NCI-H526 treated with DMSO at 0.1 percent for 48 hours (cell line): ENCODE measurements at places on chromosomes 4 and X.

DNA sequence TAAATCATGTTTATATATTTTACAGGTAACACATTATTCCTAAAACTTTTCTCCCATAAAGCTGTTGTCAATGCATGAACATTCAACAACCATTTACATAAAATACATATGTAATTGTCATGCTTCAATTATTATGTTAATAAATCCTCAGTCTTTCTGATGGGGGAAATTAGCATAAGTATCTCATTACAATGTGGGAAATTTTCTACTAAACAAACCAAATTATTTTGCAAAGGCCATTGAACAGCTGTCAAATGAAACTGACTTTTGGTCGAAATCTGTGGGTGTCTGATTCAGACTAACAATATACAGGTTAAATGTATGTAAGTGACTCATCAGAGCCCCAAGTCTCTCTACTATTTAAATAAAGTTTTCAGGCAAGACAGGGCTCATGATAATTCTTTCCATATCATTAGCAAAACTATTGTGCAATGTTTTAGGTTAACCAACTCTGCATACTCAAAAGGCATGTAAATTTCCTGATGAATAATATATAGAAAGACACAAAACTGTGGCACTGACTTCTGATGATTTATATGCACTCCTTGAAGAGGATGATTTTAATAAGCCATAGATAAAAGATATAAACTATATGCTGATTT is 795.3 kb upstream of the AADAT start:
- DNase-seq = peak; percentile 54

- no peak for DNase-seq
Measured at GRCh38 chr4:57401586-57401985, 291.4 kb upstream of the IGFBP7 start.

GRCh38 chr4:95625020-95625419 is 76.2 kb upstream of the UNC5C start:
- no peak for DNase-seq

DNA sequence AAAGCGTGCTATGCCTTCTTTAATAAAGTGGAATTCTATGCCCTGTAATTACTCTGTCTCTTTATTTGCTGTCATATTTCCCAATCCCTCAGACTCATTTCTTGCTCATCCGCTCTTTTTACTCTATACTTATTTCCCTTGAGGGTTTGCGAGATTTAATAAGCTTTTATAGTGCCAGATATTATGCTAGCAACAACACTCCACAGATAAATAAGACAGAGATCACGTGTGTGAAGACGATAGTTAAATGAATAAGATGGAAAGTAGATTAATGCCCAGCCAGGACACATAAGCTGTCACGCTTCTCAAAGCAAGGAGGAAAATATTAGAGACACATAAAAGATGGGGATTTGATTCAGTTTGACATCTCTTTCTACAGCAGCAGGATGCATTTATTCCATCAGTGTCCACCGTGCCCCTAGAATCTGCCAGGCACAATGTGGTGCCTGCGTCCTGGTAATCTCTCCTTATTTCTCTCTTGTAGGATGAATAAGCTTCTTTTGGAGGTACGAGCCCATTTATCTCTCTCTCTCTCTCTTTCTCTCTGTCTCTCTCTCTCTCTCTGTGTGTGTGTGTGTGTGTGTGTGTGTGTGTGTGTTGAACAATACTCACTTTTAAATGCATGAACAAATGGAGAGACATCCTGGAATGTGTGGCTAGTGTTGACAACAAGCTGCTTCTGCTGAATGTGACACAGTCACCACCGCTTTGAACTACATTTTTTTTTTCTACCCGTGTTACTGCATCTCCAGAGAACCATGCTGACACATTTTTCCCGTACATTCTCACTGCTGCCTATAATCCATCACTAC is 48.2 kb downstream of the TMEM156 start:
- DNase-seq = no peak

GRCh38 chrX:46653482-46653881 is 79.9 kb downstream of the CHST7 start:
- DNase-seq = no peak

GRCh38 chrX:1466971-1467561 is 14.4 kb upstream of the ASMTL start:
- DNase-seq = no peak

DNA sequence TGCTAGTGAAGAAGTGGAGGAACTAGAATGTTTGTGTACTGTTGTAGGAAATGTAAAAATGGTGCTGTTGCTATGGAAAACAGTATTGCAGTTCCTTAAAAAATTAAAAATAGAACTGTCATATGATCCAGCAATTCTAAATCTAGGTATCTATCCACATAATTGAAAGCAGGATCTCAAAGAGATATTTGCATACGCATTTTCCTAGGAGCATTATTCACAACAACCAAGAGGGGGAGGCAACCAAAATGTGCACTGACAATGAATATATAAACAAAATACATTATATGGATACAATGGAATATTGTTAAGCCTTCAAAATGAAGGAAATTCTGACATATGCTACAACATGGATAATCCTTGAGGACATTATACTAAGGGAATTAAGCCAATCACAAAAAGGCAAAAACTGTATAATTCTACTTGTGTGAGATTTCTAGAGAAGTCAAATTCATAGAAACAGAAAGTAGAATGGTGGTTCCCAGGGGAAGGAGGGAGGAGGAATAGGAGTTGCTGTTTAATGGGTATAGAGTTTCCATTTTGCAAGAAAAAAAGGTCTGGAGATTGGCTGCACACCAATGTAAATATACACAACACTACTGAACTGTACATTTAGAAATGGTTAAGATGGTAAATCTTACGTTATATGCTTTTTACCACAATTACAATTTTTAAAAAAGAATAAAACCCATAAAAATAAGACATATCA is 35.6 kb upstream of the KCNE5 start:
- peak; percentile 63 for DNase-seq

GRCh38 chr4:89298788-89299152 is 8.8 kb downstream of the GPRIN3 start:
- peak; percentile 6 for DNase-seq

DNA sequence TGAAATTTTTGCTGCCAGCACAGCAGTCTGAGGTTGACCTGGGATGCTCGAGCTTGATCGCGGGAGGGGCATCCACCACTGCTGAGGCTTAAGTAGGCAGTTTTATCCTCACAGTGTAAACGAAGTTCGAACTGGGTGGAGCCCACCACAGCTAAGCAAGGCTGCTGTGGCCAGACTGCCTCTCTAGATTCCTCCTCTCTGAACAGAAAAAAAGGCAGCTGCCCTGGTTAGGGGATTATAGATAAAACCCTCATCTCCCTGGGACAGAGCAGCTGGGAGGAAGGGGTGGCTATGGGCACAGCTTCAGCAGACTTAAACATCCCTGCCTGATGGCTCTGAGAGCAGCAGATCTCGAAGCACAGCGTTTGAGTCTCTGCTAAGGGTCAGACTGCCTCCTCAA is 314.6 kb downstream of the STPG2 start:
- no peak for DNase-seq

DNA sequence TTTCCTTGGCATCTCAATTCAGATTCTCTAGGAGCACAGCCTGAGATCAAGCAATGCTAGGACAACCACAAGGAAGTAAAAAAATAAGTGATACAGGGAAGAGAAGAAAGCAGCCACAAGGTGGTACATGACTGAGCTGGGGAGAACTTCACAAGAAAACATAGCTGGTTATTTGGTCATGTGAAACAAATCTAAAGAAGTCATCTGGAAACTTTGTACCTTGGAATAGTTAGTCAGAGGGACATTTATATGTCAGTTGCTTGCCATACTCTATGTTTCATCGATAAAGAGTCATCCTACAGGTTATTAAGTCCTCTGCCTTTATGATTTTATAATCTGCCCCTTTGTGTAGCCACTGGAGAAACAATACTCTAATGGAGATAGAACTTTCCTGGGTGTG is 575.1 kb downstream of the IL15 start:
- DNase-seq = no peak

DNA sequence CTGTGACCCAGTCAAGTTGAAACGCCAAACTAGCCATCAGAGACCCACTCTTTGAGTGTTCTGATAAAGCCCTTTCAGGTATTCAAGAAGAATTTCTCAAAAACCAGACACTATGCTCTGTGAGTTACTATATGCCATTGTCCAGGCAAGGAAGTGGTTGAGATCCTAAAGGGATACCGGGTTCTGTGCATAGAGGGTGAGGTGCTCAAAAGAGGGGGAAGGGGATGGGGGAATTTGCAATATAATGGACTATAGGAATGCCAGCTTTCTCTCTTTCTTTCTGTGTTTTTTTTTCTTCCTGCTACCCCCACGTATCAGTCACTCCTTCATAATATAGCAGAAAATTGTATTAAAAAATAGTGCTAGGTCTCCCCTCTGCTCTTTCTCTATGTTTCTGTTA is 1619.0 kb downstream of the STIM2 start:
- DNase-seq = no peak

- DNase-seq = no peak
Measured at GRCh38 chrX:129695937-129696336, 41.2 kb upstream of the APLN start.

DNA sequence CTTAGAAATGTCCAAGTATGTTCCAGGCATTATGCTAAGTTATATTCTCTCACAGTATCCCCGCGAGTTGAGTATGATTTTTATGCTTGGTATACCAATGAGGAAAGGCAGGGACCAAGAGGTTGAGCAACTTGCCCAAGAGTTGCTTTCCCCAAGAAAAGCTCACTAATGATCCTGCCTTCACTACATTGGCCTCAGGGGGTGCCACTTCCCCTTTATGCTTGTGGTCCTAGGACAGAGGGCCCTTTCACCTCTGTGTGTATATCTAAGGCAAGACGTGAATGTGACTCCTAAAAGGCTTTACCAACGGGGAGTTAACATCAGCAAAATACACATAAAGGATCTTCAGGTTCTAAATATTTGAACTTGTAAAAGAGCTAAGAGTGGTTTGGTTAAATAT is 164.4 kb upstream of the CPEB2 start:
- DNase-seq = no peak

- no peak for DNase-seq
Measured at GRCh38 chr4:47551682-47552081, 66.6 kb downstream of the ATP10D start.

DNA sequence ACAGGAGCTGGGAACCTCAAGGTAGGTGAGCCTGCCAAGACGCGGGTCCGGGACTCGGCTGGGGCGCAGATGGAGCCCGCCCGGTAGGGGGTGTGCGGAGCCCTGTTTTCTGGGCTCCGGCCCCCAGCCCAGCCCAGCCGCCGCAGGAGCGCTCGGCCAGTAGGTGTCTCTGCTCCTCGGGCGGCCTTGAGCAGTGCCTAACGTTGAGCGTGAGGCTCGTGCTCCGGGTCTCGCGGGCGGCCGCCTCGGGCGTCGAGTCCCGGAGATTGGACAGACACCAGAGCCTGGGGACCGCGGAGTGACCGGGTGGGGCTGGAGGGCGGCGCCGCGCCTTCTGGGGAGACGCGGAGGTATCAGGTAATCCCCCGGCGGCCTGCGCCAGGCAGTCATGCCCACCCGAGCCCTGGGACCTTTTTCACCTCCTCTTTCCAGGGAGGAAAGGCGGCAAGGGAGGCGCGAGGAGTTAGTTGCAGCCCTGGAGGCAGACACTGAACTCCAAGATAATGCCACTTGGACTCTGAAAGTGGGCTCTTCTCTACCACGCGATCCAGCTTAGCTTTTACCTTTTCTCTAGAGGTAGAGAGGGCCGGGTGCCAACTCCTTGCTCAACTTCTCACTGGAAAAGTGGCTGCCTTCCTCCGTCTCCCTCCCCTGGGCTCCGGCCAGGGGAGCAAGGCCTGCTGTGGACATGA is 14.5 kb upstream of the FGG start:
- peak; percentile 64 for DNase-seq

DNA sequence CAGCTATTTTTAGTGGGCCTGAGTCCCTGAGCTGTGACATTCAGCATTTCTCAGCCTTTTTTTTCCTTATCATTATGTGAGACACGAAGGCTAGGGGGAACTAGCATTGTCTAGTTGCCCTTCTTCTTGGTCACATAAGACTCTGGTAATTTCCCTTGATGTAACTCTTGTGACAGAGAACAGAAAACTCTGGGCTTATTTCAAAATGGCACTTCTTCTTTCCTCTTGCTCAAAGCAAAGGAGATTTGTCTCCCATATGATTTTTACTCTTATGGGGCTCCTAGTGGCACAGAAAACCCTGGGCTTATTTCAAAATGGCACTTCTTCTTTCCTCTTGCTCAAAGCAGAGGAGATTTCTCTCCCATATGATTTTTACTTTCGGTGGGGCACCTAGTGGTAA is 14.7 kb downstream of the ATXN3L start:
- no peak for DNase-seq

- DNase-seq = no peak
Measured at GRCh38 chr4:171880136-171880535, 66.9 kb downstream of the GALNTL6 start.

DNA sequence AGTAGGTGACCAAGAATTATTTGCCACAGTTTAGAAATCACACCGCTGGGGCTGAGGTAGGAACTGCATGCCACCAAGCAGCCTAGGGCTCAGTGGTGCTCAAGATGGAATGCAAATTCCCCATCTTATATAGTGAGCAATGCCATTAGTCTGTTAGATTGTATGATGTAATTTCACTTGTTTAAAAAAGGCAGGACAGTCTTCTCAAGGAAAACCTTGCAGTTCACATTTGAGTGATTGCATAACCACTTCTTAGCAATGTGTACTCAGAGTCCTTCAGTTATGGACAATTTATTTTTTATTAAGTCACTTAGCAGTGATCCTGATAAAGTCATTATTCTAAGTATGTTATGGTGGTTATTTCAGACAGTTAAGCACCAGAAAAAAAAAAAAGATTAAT is 142.9 kb upstream of the SFRP2 start:
- DNase-seq = no peak

GRCh38 chr4:67880866-67881610 is 2.8 kb downstream of the TMPRSS11D start:
- DNase-seq = no peak

DNA sequence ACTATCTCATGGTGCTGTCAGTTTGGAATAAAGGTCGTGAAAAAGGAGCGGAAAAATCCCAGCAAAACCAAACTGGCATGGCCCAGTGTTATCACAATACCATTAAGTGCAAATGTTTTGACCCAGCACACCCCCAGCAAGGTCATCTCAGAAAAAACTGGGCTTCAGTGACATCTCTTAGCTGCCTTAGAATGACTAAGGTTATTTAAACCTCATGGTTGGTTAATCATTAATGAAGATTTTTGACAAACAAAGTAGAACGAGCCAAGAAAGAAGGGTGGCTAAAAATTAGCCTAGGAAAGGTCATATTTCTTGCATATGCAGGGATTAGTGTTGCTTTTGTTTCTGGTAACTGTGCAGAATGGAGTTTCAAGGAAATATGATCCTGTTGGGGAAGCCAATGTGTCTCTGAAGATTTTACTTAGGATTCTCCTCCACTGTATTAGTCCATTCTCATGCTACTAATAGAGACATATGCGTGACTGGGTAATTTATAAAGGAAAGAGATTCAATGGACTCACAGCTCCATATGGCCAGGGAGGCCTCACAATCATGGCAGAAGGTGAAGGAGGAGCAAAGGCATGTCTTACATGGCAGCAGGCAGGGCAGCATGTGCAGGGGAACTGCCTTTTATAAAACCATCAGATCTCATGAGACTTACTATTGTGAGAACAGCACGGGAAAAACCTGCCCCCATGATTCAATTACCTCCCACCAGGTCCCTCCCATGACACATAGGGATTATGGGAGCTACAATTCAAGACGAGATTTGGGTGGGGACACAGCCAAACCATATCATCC is 83.5 kb downstream of the CHRNA9 start:
- DNase-seq = peak; percentile 34
